ENCODE measurements at places on chromosomes 5 and 9. TPM values are rescaled to one million over a fixed set of nuclear protein-coding genes. Genes with fewer than 3 reads are reported as not detected.

NDOR1 gene
- 9.1 TPM for polyA plus RNA-seq

RALGDS gene
- 42.5 TPM for polyA plus RNA-seq

MINAR2 gene
- polyA plus RNA-seq, result 0.16 TPM

SPATA31A1 gene
- not detected for polyA plus RNA-seq

SPATA31A3 gene
- not detected for polyA plus RNA-seq

SOWAHA gene
- not detected for polyA plus RNA-seq

CCDC69 gene
- polyA plus RNA-seq, result 38.5 TPM

PCA3 gene
- polyA plus RNA-seq, result 1.2 TPM

BTNL3 gene
- polyA plus RNA-seq, result 0.07 TPM

NOXA1 gene
- 5.1 TPM for polyA plus RNA-seq

IFNB1 gene
- polyA plus RNA-seq, result not detected

C6 gene
- polyA plus RNA-seq, result not detected

WDR31 gene
- polyA plus RNA-seq, result 2.8 TPM

POU5F2 gene
- polyA plus RNA-seq, result not detected

TAF11L2 gene
- not detected for polyA plus RNA-seq

SPTAN1 gene
- 295 TPM for polyA plus RNA-seq

KCTD16 gene
- polyA plus RNA-seq, result 0.08 TPM

SPZ1 gene
- not detected for polyA plus RNA-seq

ST8SIA4 gene
- 4.6 TPM for polyA plus RNA-seq

ADRA1B gene
- 0.17 TPM for polyA plus RNA-seq

ZDHHC11B gene
- polyA plus RNA-seq, result 12.7 TPM

NFX1 gene
- polyA plus RNA-seq, result 24.1 TPM

HAPLN1 gene
- 0.29 TPM for polyA plus RNA-seq

ECM2 gene
- 16.6 TPM for polyA plus RNA-seq

PCSK5 gene
- polyA plus RNA-seq, result 12.9 TPM

INSL4 gene
- polyA plus RNA-seq, result not detected

SPATA31C1 gene
- not detected for polyA plus RNA-seq

CYLC2 gene
- polyA plus RNA-seq, result not detected

PKD2L2 gene
- polyA plus RNA-seq, result 0.27 TPM

GLRA1 gene
- not detected for polyA plus RNA-seq

IL4 gene
- polyA plus RNA-seq, result not detected

ASS1 gene
- polyA plus RNA-seq, result 38.0 TPM

GMCL2 gene
- 0.08 TPM for polyA plus RNA-seq

SLC6A19 gene
- polyA plus RNA-seq, result not detected

PCDHB16 gene
- 6.4 TPM for polyA plus RNA-seq

CAMK2A gene
- polyA plus RNA-seq, result 40.9 TPM

SETX gene
- polyA plus RNA-seq, result 24.4 TPM

FGD3 gene
- 3.8 TPM for polyA plus RNA-seq

C9orf50 gene
- polyA plus RNA-seq, result 0.16 TPM

PCDHA5 gene
- not detected for polyA plus RNA-seq

FEM1C gene
- polyA plus RNA-seq, result 22.3 TPM

CCDC192 gene
- polyA plus RNA-seq, result 0.64 TPM

TNFAIP8 gene
- 11.4 TPM for polyA plus RNA-seq

GZMA gene
- polyA plus RNA-seq, result 0.94 TPM

PCAT7 gene
- polyA plus RNA-seq, result 8.0 TPM

PTGR1 gene
- 57.7 TPM for polyA plus RNA-seq

HTR4 gene
- not detected for polyA plus RNA-seq

ANKRD31 gene
- polyA plus RNA-seq, result 0.06 TPM

TAS2R1 gene
- not detected for polyA plus RNA-seq

KCNMB1 gene
- 0.79 TPM for polyA plus RNA-seq

HRH2 gene
- polyA plus RNA-seq, result 0.85 TPM

NOP16 gene
- polyA plus RNA-seq, result 33.5 TPM

ACER2 gene
- polyA plus RNA-seq, result 1.0 TPM

SLC4A9 gene
- polyA plus RNA-seq, result not detected

PCDHA6 gene
- 0.11 TPM for polyA plus RNA-seq

SPATA6L gene
- 0.54 TPM for polyA plus RNA-seq

ACOT12 gene
- polyA plus RNA-seq, result not detected

PAPPA gene
- polyA plus RNA-seq, result 1.0 TPM
